Renal cortex interstitium (tissue), 15 donors: ENCODE measurements at places on chromosomes 3 and 15. TPM values are rescaled to one million over a fixed set of nuclear protein-coding genes. Genes with fewer than 3 reads are reported as not detected.
A peak's percentile ranks its signal among the peaks of the same experiment; 100 is the strongest.

- no peak for DNase-seq
These were observed 505.7 kb upstream of the AGTR1 start for GRCh38 chr3:148191966-148192365.

Gene WDR93
- polyA plus RNA-seq, result 2.9 TPM

DNA sequence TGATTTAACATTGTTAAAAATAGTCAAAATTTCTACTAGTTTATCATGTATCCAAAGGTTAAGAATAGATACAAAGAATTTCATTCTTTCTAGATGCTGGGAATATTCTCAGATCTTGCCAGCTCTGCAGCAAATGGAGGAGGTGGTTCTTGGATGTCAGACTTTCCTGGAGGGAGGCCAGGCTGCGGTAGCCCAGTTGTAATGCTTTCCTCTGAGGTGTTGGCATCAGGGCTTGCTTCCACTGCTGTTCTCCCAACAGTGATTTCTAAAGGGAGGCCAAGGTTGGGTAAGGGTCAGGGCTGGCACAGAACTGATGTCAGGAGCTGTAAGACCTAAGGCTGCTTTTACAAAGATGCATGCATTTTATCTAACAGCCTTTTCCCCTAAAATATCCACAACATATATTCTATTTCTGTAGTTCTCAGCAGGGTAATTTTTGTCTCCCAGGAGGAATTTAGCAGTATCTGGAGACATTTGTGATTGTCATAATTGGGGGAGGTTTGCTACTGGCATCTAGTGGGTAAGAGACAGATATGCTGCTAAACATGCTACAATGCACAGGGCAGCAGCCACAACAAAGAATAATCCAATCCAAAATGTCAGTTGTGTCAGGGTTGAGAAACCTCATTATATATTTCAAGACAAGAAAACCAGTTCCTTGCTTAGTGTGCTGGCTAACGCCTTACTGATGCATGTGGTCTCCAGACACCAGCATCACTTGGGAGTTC is 42.0 kb upstream of the SPTSSB start:
- DNase-seq, result no peak

DNA sequence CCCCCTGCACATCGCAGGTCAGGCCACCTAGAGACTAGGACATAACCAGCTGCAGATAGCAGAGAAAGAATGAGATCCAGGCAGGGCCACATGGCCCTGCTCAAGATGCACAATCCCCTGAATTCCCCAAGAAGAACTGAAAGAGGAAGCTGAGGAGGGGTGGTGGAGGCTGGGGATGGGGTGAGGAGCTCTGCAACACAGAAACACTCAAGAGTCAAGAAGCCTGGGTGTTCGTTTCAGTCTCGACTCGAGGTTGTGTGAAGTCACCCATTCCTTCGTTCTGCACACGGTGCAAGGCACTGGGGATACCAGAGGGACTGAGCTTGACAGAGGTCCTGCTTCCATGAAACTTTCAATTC is 62.0 kb downstream of the TLE3 start:
- no peak for DNase-seq

DNA sequence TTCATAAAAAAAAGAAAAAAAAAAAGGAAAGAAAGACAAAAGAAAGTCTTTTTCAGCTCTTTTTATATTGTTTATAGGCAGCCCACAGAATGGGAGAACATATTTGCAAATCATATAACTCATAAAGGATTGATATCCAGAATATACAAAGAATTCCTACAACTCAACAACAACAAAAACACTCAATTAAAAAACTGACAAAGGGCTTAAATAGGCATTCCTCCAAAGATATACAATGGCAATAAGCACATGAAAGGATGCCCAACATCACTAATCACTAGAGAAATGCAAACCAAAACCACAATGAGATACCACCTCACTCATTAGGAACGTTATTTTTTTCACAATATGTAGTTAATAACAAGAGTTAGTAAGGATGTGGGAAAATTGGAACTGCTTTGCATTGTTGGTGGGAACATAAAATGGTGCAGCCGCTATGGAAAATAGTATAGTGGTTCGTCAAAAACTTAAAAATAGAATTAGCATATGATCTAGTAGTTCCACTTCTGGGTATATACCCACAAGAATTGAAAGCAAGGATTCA is 54.2 kb upstream of the CMTM8 start:
- no peak for DNase-seq

- DNase-seq, result no peak
These were observed 72.0 kb upstream of the LRTM1 start for GRCh38 chr3:54999811-55000210.

Gene SLC12A8
- 5.6 TPM for polyA plus RNA-seq

DNA sequence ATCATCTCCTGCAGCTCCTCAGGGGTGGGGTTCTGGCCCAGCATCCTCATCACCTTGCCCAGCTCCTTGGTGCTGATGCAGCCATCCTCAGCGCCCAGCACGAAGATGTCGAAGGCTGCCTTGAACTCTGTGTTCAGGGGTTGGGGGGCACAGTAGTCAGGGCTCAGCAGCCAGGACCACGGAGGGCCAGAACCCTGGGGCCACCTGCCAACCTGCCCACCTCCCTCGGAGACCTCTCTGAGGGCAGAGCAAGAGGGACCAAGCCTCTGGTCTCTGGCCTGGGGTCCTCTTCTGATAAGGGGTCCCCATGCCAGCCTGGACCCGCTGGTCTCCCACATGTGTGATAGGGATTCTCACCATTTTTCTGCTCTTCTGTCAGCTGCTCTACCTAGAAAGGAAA is 1.7 kb downstream of the TNNC1 start:
- no peak for DNase-seq

Gene CLDN16
- polyA plus RNA-seq, result 31.9 TPM

GRCh38 chr3:121759541-121760202 is 10.1 kb upstream of the GOLGB1 start:
- no peak for DNase-seq

DNA sequence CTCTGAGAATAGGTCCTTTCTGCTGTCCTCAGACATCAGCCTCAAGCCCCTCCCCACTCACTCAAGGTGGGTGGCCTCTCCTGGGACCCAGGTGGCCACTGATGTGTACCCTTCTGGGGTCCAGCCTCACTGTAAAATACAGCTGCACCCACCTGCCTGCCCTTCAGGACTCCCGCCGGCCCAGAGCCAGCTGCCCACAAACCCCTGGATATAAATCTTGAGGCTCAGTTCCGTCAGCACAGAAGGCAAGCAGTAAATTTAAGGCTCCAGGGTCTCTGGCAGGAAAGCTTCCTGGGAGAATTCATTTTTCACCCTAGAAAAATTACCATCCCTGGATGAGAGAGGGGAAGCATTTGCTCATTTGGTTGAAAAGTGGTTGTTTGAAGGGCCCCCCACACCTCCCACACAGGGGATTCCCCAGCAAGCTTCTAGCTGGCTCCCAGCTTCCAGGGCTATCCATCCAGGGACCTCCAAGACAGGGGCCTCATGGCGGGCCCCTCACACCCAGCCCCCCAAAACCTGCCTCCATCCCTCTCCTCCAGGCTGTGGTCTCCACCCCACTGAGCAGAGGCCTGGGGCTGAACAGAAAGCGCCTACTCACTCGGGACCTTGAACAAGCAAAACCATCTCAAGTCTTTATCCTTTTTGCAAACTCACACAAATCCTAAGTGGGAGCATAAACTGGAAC is 48.4 kb upstream of the GRIP2 start:
- DNase-seq, result no peak

Gene RAB6B
- 18.9 TPM for polyA plus RNA-seq

- DNase-seq, result no peak
These were observed 21.4 kb downstream of the BMF start for GRCh38 chr15:40087068-40087810.

- no peak for DNase-seq
These were observed 18.1 kb downstream of the AP3S2 start for GRCh38 chr15:89875741-89876140.

DNA sequence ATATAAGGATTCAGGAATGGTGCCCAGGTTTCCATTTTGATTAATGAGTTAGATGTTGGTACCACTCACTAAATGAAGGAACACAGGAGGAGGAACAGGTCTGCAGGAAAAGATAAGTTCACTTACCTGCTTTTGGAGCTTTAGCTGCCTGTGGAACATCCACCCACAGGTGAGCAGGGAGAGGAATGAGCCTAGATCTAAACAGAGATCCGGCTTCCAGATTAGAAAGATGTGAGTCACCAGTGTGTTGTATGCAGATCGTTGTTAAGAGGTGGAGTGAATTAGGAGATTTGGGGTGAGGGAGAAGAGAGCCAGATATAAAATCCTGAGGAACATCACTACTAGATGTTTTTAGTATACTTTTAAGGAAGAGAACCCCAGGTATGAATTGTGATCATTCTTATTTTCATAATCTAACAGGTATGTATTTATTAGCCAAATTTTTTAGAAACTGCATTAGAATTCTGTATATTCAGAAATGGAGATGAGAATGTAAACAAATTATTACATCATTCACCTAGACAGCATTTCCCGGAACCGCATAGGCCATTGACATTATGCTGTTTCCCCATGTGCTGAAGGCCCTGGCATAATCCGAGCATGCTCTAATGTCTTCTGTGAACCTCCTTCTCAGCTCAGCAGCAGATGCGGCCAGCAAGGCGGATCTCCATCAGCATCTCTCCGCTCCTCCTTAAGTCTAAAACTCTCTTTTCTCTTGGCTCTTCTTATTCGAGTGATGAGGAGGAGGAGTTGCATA is 118.2 kb downstream of the KLHL25 start:
- DNase-seq, result no peak

GRCh38 chr3:25151281-25151902 is 276.7 kb upstream of the RARB start:
- no peak for DNase-seq

GRCh38 chr15:92519709-92520108 is 126.0 kb downstream of the ST8SIA2 start:
- no peak for DNase-seq

Gene SAMMSON
- 0.17 TPM for polyA plus RNA-seq

- peak; percentile 75 for DNase-seq
These were observed 11.1 kb downstream of the EFCAB12 start for GRCh38 chr3:129417326-129417725.

Gene ERICH6
- 1.8 TPM for polyA plus RNA-seq
